ENCODE measurements at places on chromosomes 3 and 15.

DNA sequence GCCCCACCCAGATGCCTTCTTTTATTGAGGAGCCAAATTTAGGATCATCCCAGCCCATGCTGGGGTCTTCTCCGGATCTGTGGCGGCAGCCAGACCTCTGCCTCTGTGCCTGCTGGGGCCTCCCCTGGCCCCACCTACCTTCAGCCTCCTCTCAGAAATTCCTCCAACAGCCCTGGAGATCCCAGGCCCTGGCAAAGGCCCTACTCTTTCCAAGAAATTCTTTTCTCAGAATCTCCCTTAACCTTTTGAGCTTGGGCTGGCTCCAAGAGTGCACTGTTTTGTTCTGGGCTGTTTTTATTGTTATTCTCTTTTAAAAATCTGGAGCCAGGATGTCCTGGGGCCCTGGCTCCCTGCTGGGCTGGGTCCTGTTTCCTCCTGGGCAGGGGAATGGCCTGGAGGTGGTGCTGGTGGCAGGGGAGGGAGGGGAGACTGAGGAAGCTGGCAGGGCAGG is 57.8 kb downstream of the GRIP2 start:
- DNase-seq = no peak

DNA sequence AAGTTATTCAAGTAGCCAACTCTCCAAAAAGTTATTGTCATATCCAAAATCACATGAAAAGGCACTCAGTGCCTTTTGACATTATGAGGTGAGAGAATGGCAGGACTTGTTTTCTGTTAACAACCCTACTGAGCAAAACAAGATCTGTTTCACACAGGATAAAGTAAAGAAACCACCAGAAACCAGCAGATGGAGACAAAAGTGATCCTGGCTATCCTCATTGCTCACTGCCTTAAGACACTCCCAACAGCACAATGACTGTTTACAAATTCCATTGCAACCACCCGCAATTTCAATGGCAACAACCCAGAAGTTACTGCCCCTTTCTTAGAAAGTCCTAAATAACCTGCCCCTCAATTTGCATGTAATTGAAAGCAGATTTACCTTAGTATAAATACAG is 352.6 kb upstream of the NDN start:
- DNase-seq = no peak

DNA sequence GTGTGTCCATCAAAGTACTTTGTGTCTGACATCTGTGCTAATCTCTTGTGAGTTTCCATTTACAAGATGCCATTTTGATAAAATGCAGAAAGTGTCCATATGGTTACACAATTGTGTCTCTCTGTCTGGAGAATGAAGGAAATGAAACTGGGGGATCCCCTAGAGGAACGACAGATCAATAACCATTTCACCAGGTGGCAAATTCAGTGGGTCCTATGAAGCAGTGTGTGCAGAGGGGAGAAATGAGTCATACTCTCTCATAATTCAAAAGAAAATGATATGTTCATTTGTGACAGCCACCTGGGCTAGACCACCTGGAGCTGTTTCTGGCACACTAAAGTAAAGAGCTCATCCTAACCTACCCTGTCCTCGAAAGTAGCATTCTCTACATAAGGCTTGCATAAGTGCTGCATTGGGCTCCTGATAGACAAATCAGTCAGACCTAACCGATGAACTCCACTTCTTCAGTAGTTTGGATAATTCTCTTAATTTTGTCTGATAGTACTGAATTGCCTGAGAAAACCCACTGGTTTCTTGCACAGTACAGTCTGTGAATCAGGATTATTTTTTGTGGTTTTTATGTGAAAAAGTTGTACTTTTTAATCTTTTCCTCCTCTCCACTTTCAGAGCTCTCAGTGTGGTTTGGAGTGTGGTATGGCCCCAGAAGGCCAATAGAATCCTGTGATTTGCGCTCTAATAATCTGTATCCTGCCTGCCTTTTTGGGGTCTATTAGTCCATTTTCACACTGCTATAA is 10.3 kb upstream of the CD47 start:
- DNase-seq = peak; percentile 46

DNA sequence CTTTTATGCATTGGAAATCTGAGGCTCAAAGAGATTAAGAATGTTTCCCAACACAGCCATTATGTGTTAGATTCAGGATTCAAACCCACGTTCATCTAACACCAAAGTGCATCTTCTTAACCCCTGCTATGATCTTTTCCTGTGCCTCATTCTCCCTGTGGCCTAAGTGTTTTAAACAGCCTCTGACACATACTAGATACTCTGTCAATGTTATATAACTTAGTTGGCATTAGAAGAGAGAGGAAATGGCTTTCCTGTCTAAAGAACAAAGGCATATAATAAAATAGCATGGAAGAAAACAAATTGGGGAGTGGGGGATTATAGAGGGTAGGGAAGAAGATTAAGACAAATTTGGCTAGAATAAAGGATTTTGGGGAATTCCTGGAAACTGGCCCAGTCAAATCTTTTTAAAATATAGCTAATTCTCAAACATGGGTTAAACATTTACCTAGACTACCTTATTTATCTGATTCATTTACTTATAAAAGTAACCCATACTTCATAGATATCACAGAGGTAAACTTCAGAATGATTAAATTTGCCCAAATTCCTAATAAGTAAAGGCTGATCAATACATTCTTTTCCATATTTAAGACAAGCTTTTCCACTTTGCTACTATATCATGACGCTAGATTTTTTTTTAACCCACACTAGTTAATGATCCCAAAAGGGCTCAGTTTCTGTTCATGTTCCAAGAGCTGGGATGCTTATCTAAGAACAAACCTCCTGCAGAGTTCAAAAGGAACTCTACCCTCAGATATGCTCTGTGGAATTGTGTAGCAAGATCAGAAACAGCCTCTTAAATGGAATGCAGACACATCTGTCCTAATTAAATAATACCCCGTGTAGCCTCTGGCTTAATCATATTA is 122.9 kb upstream of the PTPRG start:
- DNase-seq = no peak

GRCh38 chr15:89827829-89828228 is 13.2 kb upstream of the ANPEP start:
- DNase-seq = no peak

DNA sequence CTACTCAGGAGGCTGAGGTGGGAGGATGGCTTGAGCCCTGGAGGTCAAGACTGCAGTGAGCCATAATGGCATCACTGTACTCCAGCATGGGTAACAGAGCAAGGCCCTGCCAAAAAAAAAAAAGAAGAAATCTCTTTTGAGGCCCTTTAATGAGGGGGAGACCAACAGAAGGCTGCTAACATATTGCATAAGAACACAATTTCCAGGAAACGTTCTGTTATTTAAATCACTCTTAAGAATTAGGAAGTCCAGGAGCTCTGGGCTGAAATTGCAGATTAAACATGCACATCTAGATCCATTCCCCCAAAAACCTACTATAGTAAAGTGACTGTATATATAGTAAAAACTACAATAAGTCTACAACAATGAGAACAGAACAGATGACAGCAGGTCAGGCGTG is 16.1 kb upstream of the BLM start:
- DNase-seq = no peak

- DNase-seq = no peak
Measured at GRCh38 chr3:126360714-126361060, 3.5 kb upstream of the KLF15 start.

- no peak for DNase-seq
Measured at GRCh38 chr3:24249523-24249922, 245.1 kb downstream of the THRB start.

GRCh38 chr3:3110299-3110630 is at the start of gene IL5RA:
IL5RA (minus strand) TSS chr3:3110374; CDS start chr3:3104984, 5,390 bp downstream.
- DNase-seq = no peak

- DNase-seq = no peak
Measured at GRCh38 chr3:131349946-131350347, 31.6 kb upstream of the NUDT16 start.

DNA sequence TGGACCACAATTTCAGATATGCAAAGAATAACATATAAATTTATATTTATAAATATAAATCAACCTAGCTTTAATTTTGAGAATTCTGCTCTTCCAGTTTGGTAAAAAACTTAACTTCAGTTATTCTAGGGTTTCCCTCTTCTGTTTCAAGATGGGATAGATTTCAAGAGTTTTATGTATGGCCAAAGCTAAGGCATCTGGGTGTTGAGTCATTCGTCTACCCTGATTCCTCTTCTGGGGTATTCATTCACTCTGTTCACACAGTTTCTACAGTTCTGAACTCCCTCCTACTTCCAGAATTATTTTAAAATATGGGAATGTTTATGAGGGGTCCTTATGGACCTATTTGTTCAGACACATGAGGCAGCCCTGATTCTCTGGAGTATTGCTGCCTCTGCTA is 4.2 kb upstream of the FGF7 start:
- DNase-seq = no peak

Measured in stimulated activated CD8-positive, alpha-beta memory T cell treated with anti-CD3 and anti-CD28 coated beads, Interleukin-4, amount 100 ng/mL, for 48 hours (primary cell).